ENCODE measurements at places on chromosomes 6 and 20. TPM values are rescaled to one million over a fixed set of nuclear protein-coding genes. Genes with fewer than 3 reads are reported as not detected.

GRCh38 chr6:134405386-134406087, 87.6 kb upstream of the SGK1 start:
- DNase-seq: no peak

The SDC4 gene
- not detected for total RNA-seq

- DNase-seq: no peak
Measured at GRCh38 chr6:110996691-110997090, 14.9 kb downstream of the RPF2 start.

GRCh38 chr20:36454698-36455427, 86.5 kb upstream of the MYL9 start:
- DNase-seq: no peak

The SRMS gene
- total RNA-seq: not detected

- peak; percentile 17 for DNase-seq
Measured at GRCh38 chr6:122833021-122833491, 44.0 kb downstream of the SMPDL3A start.

- no peak for DNase-seq
Measured at GRCh38 chr20:43993560-43993959, 78.9 kb downstream of the TOX2 start.

The UBR2 gene
- 22.6 TPM for total RNA-seq

The NTSR1 gene
- not detected for total RNA-seq

The STMND1 gene
- total RNA-seq: not detected

DNA sequence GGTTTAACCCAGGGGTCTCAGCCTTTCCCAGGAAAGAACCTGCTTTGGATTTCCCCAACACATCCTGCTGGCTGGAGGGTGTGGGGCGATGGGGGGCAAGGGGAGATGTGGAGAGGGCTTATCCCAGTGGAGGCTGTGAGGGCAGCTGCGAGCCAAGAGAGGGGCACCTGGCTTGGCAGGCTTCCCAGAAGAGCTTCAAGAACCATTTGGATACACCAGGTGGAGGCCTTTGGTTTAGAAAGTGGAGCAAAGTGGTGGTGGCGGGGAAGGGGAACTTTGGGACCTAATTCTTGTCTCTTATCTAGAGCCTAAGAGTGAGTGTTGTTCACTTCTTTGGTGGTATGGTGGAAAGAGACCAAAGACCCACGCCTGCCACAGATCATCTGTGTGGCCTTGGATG, 12.4 kb downstream of the CD40 start:
- no peak for DNase-seq
